Ovary (tissue), 10 donors: ENCODE measurements at places on chromosomes 16 and 17. TPM values are rescaled to one million over a fixed set of nuclear protein-coding genes. Genes with fewer than 3 reads are reported as not detected.

GRCh38 chr16:86567701-86568581, 1.3 kb downstream of the FOXC2 start:
- DNase-seq: no peak

DNA sequence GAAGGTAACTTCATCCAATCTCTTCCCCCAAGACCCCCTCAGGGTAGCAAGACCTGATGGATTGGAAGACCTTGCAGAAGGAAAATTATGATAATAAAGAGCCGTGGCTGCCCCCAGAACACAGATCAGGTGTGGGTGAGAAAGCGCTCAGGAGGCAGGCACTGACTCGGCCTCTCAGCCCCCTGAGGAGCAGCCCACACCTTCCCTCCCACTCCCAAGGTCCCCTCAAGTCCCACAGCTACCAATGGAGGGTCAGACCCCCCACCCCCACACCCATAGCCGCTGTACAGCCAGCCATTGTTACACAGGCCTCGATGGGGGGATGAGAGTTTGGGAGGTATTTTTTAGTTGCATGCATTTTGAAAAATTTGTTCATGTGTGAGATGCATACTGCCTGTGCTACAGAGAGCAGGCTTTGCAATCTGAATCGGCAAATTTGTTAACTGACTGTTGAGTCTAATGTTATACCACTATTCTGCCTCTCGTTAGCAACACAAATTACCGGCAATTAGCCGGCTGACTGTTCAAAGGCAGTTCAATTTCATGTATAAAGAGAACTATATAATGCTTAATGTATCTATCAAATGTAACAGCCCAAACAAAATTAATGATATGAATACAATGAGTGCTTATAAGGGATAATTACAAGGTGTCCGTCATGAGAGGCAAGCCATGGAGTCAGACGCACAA, 211.7 kb downstream of the C16orf78 start:
- DNase-seq: no peak

NPTX1 gene
- total RNA-seq: 0.10 TPM

OSGIN1 gene
- total RNA-seq: 5.4 TPM

MT1M gene
- total RNA-seq: 23.2 TPM

DNA sequence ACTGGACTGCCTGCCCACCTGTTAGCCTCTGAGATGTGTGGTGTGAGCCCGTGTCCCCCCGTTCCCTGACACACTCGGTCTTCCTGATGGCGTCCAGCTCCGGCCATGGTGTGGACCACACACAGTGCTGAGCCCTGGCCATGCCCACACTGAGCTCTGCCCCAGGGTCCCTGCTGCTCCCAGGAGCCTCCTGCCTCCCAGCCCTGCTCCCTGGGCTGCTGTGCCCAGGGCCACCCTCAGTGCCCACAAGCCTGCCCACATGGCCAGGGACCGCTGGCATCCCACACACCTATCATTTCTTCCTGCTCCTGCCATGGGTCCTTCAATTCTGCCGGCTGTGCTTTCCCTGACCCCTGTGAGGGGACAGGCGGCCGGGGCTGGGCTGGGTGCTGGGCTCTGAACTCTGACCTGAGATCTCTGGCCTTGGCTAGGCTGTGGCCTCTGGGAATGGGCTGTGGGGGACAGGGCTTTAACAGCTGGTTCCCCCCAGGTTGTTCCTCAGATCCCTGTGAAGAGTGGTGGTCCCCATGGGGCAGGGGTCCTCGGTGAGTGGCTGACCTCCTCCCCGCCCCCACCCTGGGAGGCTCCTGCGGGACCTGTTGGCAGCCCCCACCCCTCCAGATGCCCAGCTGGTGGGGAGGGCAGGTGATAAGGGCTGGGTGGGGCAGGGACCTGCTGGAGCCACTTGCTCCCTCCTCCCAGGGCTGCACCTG, 4.0 kb downstream of the CEMP1 start:
- DNase-seq: peak; percentile 28

DNA sequence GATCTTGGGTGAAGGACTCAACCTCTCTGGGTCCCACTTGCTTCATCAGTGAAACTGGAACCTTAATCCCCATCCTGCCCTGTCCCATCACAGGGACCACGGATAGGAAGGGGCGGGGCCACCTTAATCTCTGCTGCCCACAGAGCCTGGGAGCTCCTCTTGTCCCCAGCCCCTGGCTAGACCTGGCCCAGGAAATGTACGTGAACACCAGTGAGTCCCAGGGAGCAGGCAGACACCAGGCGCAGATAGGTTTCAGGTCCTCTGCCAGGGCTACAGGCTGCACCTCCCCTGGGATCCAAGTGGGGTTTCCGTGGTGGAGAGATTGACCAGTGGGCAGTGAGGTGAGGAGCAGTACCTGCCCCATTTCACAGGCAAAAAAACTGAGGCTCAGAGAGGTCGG, 21.0 kb downstream of the RAB11FIP4 start:
- DNase-seq: no peak

DNA sequence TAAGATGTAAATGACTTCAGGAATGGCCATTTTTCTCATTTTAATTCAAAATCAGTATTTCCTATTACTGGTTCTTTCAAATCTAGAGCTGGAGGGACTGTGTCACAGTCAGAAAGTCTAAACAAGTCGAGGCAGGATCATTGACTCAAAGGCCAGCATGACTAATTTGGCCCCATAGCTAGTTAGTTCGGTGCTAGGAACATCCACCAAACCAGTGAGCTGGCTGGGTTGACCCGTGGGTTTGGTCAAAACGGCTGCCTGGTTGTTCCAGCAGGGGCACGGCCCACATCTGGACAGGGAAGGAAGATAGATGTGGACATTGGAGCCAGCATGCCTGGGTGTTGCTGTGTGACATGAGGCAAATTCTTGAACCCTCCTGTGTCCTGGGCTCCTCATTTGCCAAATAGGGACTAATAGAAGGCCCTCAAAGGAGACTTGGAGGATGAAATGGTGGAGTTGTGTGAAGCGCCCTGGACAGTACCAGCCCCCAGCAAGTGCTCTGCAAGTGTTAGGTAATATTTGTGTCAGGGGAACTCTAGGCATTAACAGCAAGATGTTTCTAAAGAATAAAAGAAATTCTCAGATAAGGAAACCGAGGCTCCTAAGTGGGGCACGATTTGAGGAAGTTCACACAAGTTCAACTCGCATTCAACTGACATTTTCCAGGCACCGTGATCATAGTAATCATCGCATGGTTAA, 46.2 kb downstream of the MEOX1 start:
- DNase-seq: no peak
